ENCODE measurements at places on chromosomes 16 and 17. TPM values are rescaled to one million over a fixed set of nuclear protein-coding genes. Genes with fewer than 3 reads are reported as not detected.

EFCAB5 gene
- total RNA-seq = not detected

MEOX1 gene
- total RNA-seq = not detected

CIAPIN1 gene
- total RNA-seq = 102 TPM

KRT32 gene
- total RNA-seq = not detected

SLC38A8 gene
- total RNA-seq = not detected

DNA sequence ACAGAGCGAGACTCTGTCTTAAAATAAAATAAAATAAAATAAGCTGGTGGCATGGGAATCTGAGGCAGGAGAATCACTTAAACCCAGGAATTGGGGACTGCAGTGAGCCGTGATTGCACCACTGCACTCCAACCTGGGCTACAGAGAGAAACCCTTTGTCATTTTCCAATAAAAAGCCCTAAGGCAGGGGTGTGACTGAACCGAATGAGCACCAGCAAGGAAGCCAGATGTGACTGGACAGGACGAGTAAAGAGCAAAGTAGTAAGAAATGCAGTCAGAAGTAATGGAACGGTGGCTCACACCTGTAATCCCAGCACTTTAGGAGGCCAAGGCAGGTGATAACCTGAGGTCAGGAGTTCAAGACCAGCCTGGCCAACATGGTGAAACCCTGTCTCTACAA lies 3.8 kb upstream of the RPL23 start:
- DNase-seq = no peak

GRCh38 chr17:17564896-17565295 lies 26.6 kb downstream of the PEMT start:
- DNase-seq = no peak

TMEM88 gene
- not detected for total RNA-seq

NPIPA3 gene
- 0.72 TPM for total RNA-seq

ZACN gene
- not detected for total RNA-seq

- DNase-seq = no peak
These were observed 85.6 kb upstream of the CCL2 start for GRCh38 chr17:34169496-34169895.

GRCh38 chr16:58077796-58078195 lies 51.4 kb downstream of the CFAP20 start:
- no peak for DNase-seq

C17orf107 gene
- total RNA-seq = 0.07 TPM

DNA sequence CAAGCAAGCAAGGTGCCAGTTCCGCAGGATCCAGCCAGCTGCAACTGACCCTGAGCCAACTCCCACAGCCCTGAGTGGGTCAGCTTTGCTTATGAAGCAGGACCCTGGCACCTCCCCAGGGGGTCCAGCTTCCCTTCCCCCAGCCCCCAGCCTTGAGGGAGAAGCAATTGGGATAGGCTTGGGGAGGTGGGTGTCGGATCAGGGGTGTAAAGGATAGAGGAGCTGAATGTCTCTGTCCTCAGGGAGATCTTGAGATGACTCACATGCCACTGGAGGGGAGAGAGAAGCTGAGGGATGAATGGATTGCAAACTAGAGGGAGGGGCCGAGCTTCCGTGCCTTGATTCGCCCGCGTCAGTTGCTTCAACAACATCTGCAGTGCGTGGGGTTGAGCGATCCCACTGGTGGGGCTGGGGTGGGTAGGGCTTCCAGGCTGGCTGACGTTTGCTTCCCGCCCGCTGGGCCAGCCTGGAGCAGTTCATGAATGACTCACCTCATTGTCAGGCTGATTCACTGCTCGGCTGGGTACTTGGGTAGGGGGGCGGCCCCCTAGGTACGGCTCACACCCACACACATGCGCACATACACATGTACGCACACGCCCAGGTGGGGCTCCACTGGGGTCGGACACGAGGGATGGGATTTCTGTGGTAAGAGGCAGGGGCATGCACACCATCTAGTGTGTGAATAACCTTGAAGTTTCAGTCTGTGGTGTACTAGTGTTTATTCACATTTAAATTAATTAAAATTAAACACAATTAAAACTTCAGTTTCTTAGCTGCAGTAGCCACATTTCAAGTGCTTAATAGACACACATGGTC lies 3.6 kb upstream of the HROB start:
- peak; percentile 99 for DNase-seq

- no peak for DNase-seq
These were observed 37.0 kb downstream of the HLF start for GRCh38 chr17:55301521-55302406.

DNA sequence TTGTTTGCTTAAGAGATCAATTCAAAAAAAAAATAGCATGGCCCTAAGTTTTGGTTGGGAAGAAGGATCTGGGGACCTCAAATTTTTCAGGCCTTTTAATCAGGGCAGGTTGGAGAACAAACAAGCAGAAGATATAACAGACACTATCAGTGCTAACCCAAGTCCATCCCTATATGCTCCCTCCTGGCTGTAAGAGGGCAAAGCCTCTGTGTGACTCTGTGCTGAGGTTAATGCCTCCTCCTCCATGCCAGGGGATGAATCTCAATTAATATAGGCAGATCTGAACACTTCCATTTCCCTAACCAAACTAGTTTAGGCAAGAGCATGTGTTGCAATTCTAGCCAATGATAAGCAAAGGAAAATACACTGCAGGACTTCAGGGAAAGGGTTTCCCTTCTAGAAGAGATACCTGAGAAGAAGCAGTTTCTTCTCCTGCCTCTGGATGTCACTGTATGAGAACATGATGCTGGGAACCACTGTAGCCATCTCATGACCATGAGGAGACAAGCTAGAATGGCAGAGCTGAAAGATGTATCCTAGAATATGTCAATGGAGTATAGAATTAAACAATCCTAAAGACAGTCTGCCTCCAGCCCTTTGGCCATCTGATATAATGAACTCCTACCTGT lies 76.0 kb downstream of the CHD9NB start:
- DNase-seq = peak; percentile 10

DNA sequence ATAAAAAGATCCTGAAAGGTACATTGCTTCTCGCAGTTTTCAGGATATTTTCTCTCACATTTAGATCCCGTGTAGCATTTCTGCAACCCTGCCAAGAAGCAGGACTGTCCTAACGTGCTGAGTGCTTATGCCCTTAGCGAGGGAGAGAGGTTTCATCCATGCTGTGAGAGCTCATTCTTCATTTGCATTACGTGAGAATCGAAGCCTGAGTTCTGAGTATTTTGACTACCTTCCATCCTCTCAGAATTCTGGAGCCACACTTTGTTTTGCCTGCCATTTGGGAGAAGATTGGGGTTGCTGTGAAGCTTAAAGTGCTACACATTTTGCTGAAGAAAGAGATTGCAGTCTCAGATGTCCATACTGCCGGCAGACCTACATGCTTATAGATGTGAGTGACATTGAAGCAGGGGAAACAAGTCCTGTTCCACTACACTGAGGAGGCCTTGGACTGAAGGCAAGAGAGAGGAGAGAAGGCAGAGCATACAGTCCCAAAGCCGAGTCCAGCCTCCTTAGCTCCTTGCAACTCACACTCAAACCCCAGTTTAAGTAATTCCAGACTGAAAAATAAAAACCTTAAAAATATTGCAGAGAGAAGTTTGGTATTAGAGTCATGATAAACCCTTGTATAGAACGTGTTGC lies 183.0 kb downstream of the PRKCA start:
- DNase-seq = no peak

DNA sequence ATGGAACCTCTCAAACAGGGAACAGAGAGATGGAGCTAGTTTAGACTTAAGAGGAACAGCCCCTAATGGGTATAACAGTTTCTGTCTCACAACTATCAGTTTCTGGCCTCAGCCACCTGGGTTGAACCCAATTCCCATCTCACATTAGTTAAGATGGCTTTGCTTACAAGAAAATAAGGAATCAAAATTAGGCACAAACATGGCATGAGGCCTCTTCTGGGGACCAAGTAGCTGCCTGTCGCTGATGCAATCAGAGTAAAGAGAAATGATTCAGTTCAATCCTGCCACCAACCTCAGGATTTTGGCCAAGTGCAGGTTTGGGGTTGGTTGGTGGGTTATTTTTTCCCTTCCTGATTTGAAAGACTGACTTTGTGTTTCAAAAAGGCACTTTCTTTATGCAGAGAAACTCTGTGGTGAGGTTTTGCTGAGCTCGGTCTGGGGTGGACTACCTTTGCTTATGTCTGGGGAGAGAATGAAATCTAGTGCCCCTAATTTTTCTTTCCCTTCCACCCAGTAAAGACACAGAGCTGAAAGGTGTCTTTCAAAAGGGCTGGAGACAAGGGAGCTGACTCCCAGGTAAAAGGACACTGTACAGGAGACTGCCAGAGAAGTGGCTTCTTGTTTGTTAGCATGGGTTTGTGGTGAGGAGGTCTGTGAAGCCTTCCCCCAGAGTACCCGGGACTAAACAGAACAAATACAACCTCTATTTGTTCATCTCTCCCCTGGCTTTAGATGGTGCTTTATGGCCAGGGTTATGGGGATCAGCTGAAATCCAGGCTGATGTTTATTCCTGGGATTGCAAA lies 44.8 kb upstream of the NFAT5 start:
- DNase-seq = no peak

DNA sequence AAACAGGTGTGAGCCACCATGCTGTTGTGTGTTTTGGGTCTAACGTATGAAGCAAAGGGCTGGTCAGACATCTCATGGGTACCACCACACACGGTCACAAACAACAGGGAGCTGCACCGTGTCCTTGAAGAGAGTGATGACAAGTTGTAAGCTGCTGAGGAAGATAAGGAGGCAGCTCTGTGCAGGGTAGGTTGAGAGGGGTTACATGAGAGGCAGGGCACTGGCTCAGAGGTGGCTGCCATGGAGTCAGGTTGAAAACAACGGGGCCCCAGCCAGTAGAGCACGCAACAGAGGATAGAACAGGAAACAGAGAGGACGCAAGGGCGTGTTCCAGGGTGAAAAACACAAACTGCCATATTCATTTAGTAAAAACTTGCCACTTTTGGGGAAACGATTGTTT lies 52.2 kb downstream of the TRARG1 start:
- no peak for DNase-seq

GRCh38 chr17:18380471-18381157 lies 3.0 kb downstream of the EVPLL start:
- DNase-seq = no peak

GRCh38 chr17:49108318-49108717 lies 24.3 kb upstream of the B4GALNT2 start:
- DNase-seq = peak; percentile 49

MYL4 gene
- not detected for total RNA-seq

VTN gene
- total RNA-seq = 0.43 TPM

ETV4 gene
- 13.4 TPM for total RNA-seq

GRCh38 chr16:72961115-72961832 lies 86.7 kb downstream of the ZFHX3 start:
- DNase-seq = no peak

GRCh38 chr17:7220593-7221277 lies 997 bp downstream of the ACADVL start:
- DNase-seq = peak; percentile 83

GAST gene
- total RNA-seq = not detected

GRCh38 chr17:57962279-57963148 lies 7.3 kb upstream of the CUEDC1 start:
- no peak for DNase-seq

DNA sequence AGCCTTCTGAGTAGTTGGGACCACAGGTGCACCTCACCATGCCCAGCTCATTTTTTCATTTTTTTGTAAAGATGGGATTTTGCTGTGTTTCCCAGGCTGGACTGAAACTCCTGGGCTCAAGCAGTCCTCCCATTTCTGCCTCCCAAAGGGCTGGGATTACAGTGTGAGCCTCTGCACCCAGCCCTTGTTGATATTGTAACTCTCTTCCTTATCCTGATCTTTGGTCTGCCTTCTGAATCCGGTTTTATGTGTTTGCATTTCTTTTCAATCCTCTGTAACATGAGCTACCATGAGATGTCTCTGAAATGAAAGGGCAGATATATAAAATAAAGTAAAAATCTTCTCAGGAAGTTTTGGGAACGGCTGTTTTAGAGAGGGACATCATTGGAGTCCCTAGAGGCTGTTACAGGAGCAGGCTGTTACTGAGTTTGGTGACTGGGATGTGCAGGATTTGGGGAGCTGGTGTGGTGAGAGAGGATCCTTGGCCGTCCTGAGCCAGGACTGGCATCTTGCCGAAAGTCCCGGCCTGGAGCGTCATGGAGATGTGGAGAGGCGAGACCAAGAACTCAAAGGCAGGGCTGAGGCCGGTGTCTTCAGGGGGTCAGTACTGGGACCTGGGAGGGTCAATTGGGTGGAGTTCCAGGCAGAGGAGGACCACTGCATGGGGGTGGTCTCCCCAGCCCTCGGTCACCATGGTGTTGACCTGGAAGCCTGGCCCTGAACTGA lies 39.4 kb downstream of the ATP2C2 start:
- no peak for DNase-seq

KARS1 gene
- total RNA-seq = 250 TPM

DNA sequence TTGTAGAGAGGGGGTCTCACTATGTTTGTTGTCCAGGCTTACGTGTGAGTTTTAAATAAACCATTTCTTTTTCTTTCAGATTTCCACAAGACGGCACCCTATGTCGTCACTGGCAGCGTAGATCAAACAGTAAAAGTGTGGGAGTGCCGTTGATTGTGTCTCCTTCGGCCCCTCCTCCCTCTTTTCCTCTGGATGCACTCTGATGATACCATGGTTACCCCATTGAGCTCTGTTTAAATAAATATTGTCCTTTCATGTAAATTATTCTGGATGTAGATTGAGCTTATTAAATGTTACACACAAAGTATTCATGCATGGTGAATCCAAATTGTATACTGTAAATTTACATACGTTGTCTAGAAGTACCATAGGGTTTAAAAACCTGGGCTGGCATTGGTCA lies 29.9 kb downstream of the CLUH start:
- DNase-seq = no peak

NSF gene
- 47.6 TPM for total RNA-seq
